ENCODE measurements at places on chromosomes 16 and 17.

DNA sequence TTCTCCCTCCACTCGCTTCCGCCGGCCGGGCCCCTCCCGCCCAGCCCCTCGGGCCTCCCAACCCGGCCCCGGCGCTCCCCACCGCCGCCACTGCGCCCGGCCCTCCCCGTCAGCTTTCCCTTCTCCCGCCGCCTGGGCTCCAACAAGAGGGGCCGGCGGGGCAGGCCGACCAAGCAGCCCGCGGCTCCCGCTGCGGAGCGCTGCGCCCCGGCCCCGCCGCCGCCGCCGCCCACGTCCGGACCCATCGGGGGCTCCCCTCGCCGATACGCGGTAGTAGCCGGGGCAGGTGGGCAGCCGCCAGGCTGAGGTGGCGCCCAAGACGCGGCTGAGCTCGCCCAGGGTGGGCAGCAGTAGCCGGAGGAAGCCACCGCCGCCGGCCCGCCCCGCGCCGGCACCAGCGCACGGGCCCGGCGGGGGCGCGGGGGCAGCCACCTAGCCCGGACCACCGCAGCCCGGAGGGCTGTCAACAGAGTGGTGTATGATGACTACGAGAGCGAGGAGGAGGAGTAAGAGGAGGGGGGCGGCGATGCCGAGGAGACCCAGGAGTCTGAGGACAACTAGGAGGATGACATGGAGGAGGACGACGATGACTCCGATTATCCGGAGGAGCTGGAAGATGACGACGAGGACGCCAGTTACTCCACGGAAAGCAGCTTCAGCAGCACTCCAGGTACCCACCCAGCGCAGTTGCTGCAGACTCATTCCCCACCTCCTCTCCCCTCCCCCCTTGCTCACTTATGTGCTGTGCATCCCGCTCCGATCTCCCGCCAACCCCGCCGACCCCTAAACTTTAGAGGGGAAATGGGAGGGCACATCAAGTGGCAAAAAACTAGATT is 498 bp downstream of the LRRC37B start:
- DNase-seq: peak; percentile 51

- DNase-seq: no peak
Measured at GRCh38 chr17:54745862-54746261, 154.8 kb upstream of the TOM1L1 start.

DNA sequence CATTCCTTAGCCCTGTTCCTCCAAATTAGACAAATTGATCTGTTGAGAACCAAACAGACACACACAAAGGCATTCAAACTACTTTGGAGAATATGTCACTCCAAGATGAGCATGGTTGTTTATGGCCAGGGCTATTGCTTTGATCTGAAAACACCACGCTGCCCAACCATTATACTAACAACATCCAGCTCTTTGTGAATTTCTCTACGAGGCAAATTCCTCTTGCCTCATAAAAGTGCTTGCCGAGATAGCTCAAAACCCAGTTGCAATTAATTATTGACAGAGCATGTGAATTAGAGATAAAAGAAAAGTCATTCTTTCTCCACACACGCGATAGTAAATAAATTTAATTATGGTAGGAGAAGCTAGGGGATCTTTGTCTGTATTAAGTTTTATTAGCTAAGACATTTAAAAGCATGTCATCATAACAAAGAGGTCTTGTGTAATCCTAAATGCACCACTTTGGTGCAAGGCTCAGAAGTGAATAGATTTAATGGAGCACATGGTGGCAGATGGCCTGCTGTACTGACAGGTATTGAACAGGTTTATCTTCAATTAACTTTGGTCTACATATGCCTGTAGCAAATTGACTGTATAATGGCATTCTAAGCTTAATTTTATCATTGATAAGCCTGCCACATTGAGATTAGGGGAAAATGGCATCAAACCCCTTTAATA is 441.8 kb downstream of the HS3ST4 start:
- DNase-seq: no peak

- no peak for DNase-seq
Measured at GRCh38 chr16:7515543-7515942, 182.9 kb downstream of the RBFOX1 start.
